Activated T-cell treated with anti-CD3 and anti-CD28 coated beads, Interleukin-2, amount 50 U/mL, for 72 hours (primary cell): ENCODE measurements at places on chromosomes 1 and 21.

- DNase-seq: peak; percentile 28
Measured at GRCh38 chr1:230186003-230186863, 119.2 kb downstream of the GALNT2 start.

- DNase-seq: no peak
Measured at GRCh38 chr1:158999316-159000069, 10.2 kb upstream of the IFI16 start.

GRCh38 chr1:94014087-94014486 lies 104.9 kb upstream of the GCLM start:
- no peak for DNase-seq

DNA sequence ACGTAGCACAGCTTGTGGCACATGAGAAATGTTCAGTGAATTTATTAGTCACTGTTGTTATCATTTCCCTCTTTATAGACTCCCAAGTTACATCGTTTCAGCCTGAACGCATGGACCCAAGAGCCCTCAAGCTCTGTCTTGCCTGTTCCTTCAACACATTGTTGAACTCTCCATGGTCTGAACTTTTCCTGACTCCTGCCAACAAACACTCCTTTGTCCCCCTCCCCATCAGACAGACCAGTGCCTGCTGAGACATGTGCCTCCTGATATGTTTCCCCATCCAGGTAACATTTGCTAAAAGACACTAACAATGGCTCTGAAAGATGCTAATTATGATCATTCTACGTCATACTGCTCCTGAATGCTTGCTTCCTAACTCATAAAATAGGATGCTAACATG lies 108.7 kb upstream of the NFIA start:
- DNase-seq: no peak

DNA sequence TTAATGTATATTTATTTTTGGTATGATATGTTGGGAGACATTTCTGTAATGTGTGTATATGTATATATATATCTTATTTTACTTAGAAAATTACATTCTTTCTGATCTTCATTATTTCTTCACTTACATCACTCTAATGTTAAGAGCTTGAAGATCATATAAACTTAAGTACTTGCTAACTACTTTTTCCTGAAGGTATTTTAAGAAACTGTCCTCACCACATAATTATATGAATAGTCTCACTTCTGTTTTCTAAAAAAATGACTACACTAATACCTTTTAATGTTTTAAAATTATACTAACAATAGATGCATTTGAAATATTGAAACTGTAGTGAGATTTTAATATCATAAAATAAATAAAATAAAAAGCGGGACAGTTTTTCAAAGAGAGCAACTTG lies 377.1 kb downstream of the LRRIQ3 start:
- DNase-seq: no peak

GRCh38 chr1:182351790-182352364 lies 39.7 kb downstream of the GLUL start:
- no peak for DNase-seq

DNA sequence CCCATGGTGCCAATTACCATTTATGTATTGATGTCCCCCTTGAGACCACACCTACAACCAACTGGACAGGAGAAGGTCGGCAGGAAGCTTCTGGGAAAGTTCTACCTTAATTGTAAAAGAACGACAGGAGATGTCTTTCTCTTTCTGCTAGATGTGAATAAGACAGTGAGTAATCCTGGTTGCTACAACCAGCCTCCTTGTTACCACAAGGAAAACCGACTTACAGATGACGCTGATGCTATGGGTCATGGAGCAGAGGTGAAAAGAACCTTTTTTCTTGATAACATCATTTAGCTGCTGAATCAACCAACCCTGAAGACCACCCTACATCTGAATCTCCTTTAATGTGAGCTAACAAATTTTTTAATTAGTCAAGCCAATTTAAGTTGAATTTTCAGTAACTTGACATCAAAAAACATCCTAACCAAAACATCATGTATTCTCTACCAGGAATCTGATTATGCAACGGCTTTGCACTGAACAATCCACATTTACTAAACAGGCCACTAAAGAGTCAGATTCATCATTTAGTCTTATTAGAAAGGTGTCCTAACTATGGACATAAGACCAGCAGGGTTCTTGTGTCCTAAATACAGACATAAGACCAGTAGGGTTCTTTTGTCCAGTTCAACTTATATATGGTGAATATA lies 23.0 kb downstream of the RGS2 start:
- DNase-seq: no peak

DNA sequence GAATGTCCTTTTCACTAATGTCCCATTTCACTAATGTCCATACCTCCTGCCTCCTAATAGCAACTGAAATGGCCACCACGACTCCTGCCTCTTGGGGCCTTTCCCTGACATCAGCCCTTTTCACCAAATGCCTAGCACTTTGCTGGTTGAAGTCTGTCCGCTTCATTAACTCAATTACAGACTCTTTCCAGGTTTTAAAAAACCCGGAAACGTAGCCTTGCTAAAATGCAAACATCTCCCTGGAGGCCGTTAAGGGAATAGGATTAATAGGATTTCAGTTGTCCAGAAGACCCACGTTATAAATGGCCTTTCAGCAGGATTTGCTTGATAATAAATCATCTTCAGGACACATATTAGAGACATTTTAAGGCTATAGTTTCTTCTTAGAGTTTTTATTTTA lies 25.7 kb upstream of the ERO1B start:
- DNase-seq: no peak

DNA sequence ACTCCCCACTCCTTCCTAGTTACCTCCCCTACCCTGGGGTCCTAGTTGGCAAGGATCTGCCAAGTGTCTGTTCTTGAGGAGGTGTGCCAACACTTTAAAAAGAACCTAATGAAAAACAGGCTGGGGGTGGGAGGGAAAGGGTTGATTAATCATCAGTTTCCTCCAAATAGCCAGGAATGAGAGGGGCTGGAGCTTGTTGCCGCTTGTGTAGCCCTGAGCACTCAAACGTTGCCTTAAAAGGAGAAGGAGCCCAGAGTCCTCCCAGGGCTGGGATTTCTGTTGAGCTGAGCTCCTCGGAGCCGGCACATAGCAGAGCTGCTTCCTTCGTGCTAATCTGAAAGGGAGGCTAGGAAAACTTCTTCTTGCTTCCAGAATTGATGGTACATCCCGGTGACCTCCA lies 15.9 kb downstream of the SHISA4 start:
- DNase-seq: no peak

- DNase-seq: no peak
Measured at GRCh38 chr1:245677461-245678240, 522.9 kb downstream of the KIF26B start.

GRCh38 chr1:6996371-6996770 lies 211.1 kb downstream of the CAMTA1 start:
- DNase-seq: peak; percentile 11

GRCh38 chr21:37688952-37689659 lies 227.2 kb downstream of the KCNJ6 start:
- no peak for DNase-seq

DNA sequence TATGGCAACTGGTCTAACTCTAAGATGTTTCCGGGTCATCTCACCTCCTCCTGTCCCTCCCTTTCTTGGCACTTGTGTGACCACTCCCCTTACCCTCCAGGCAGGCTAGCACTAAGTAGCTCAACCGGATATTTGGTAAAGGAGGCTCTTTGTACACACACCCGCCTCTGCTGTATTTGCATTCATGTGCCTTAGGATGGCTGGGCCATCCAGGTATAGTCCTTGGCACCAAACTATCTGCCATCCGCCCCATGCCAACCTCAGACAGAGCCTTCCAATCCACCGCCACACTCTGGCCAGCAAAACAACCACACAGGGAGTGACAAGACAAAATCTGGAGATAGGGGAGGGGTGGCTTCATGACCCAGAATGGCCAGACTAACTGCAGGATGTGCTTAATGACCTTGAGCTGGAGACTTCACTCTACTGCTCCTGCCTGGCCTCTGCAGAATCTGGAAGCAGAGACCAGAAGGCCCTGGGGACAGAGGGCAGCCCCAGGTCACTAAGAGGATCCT lies 59.5 kb downstream of the CDK18 start:
- no peak for DNase-seq

GRCh38 chr21:32447224-32447623 lies 34.7 kb downstream of the EVA1C start:
- DNase-seq: no peak
